ENCODE measurements at places on chromosomes 7 and 10. TPM values are rescaled to one million over a fixed set of nuclear protein-coding genes. Genes with fewer than 3 reads are reported as not detected.

- H3K36me3 ChIP-seq = no peaks in the 10 kb centered on the region
- H3K4me1 ChIP-seq = peaks cover 24% of the 10 kb centered on the region
- peak overlapping the region; percentile 80 for H3K27ac ChIP-seq
- H3K4me3 ChIP-seq = peak overlapping the region; percentile 80
- DNase-seq = no peak
Observed at GRCh38 chr7:24574386-24574785, 1.1 kb downstream of the PALS2 start.

GRCh38 chr7:18546576-18546975, 51.0 kb downstream of the HDAC9 start:
- H3K27me3 ChIP-seq = no peaks in the 10 kb centered on the region
- no peak overlapping the region for H3K27ac ChIP-seq
- H3K4me1 ChIP-seq = no peaks in the 10 kb centered on the region
- no peak overlapping the region for H3K4me3 ChIP-seq
- no peaks in the 10 kb centered on the region for H3K36me3 ChIP-seq

DNA sequence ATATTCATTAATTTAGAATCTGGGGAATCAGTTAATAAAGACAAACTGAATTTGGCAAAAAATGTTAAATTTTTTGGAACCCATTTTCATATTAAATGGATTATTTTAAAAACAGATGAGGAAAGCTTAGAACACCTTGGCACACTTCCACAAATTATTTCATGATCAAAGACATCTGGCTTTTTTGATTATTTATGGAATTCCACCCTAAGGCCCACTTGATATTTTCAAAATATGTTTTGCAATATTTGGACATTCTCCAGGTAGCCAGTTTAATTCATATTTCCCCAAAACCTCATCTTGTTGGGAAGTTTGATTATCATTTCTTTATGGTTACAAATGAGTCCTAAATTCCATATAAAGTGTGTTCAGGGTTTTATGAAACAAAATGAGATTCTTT, 129.9 kb downstream of the DOCK4 start:
- H3K27ac ChIP-seq = no peak overlapping the region
- H3K4me1 ChIP-seq = peaks cover 6% of the 10 kb centered on the region
- no peaks in the 10 kb centered on the region for H3K36me3 ChIP-seq

DNA sequence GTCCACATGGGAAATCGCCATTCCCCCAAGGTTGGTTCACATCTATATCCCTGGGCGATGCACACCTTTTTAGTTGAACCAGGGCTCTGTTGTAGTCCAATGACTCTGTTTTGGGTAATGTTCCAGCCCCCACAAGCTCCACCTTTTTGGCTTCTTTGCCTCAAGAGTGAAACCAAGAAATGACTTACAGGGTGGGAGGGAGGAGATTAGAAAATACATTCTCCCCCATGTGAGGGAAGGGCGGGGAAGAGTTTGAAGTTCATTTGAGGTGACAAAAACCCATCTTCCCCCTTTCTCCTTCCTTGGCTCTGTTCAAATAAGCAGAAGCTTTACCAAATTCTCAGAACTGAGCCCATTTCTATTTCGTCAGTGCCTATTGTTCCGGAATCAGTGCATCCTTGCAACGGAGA, 82.8 kb downstream of the GATA3 start:
- H3K4me3 ChIP-seq = no peak overlapping the region
- H3K27me3 ChIP-seq = no peaks in the 10 kb centered on the region
- H3K4me1 ChIP-seq = no peaks in the 10 kb centered on the region
- no peak for DNase-seq

GRCh38 chr10:129345763-129346162, 121.3 kb upstream of the MGMT start:
- no peaks in the 10 kb centered on the region for H3K36me3 ChIP-seq
- no peak for DNase-seq
- H3K27me3 ChIP-seq = no peaks in the 10 kb centered on the region
- no peak overlapping the region for H3K4me3 ChIP-seq
- no peaks in the 10 kb centered on the region for H3K4me1 ChIP-seq

GRCh38 chr10:73716251-73716650, 18.3 kb upstream of the AGAP5 start:
- peaks cover 38% of the 10 kb centered on the region for H3K36me3 ChIP-seq
- DNase-seq = no peak
- no peak overlapping the region for H3K4me3 ChIP-seq
- H3K27ac ChIP-seq = no peak overlapping the region
- H3K27me3 ChIP-seq = no peaks in the 10 kb centered on the region

DNA sequence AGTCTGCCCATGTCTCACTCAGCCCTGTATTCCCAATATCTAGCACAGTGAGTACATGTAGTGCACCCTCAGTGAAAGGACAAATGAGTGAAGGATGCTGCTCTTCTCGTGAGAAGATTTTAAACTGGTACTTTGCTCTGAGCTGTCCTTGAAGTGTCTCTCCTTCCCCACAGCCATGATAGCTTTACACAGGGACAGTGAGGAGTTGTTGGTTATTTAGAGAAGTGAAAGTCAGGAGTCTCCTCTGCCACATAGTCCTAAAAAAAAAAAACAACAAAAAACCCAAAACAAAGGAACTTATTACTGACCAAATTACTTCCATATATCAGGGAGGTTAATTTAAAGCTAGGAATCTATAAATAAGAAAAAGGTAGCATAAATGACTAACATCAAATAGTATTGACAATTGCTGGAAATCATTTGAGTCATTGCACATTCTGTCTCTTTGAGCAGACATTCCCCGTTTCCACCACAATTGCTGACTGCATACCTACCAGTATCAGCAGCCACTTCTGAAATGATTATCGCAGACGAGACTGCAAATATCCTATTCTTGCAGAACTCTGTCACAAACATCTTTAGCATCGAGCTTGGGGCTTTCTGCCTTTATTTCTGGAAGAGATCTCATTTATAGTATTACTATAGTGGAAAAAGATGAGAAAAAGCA, 202.1 kb downstream of the PTEN start:
- no peaks in the 10 kb centered on the region for H3K36me3 ChIP-seq
- no peak overlapping the region for H3K4me3 ChIP-seq
- H3K4me1 ChIP-seq = no peaks in the 10 kb centered on the region
- no peaks in the 10 kb centered on the region for H3K27me3 ChIP-seq
- DNase-seq = no peak

GRCh38 chr10:102998399-102998907, 80.4 kb downstream of the CNNM2 start:
- H3K36me3 ChIP-seq = no peaks in the 10 kb centered on the region
- no peak overlapping the region for H3K27ac ChIP-seq
- DNase-seq = no peak

- H3K27ac ChIP-seq = no peak overlapping the region
- DNase-seq = no peak
- H3K36me3 ChIP-seq = no peaks in the 10 kb centered on the region
Observed at GRCh38 chr7:147012666-147013065, 896.1 kb downstream of the CNTNAP2 start.

- H3K27ac ChIP-seq = no peak overlapping the region
- H3K4me3 ChIP-seq = no peak overlapping the region
- H3K4me1 ChIP-seq = no peaks in the 10 kb centered on the region
Observed at GRCh38 chr7:92161271-92161670, 17.7 kb downstream of the LRRD1 start.

- H3K27me3 ChIP-seq = peaks cover 4% of the 10 kb centered on the region
- no peak overlapping the region for H3K4me3 ChIP-seq
- no peaks in the 10 kb centered on the region for H3K36me3 ChIP-seq
Observed at GRCh38 chr10:47259466-47259865, 40.5 kb upstream of the GDF10 start.

DNA sequence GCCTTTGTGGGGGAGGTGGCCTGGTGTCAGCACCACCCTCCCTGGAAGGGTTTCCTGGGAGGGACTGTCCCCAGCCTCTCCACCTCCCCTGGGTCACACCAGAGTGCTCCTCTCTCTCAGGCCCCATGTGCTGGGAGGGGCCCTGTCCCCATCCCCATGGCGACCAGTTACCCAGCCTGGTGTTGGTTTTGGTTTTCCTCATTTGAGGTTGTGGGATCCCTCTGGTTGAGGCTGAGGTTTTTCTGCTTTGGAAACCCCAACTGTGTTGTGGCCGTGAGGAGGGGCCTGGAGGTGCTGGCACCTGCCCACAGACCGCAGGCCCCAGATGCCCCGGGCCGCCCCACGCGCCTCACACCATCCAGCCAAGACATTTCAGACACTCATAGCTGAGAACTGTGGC, 106.3 kb downstream of the GRK5 start:
- H3K4me3 ChIP-seq = no peak overlapping the region
- no peaks in the 10 kb centered on the region for H3K36me3 ChIP-seq
- DNase-seq = no peak
- peaks cover 59% of the 10 kb centered on the region for H3K4me1 ChIP-seq

DNA sequence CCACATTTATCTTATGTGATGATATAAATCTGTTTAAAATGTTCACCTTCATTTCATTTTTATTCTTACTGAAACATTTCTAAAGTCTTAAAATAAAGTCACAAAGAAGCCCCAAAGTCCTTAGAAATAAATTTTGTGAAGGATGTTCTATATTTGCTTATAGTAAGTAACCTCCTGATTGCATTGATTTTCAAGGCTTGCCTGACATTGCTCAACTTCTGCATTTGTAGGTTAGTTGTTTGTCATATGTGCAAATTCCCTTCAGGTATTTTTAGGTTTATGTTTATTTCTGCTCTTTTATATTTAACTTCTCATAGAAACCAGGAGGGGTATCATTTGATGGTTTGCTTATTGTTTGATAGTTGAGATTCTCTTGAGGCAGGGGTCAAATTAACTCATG, 417.8 kb downstream of the ARL4A start:
- no peak for DNase-seq
- no peak overlapping the region for H3K27ac ChIP-seq
- H3K27me3 ChIP-seq = no peaks in the 10 kb centered on the region
- H3K36me3 ChIP-seq = no peaks in the 10 kb centered on the region
- H3K4me1 ChIP-seq = no peaks in the 10 kb centered on the region

DNA sequence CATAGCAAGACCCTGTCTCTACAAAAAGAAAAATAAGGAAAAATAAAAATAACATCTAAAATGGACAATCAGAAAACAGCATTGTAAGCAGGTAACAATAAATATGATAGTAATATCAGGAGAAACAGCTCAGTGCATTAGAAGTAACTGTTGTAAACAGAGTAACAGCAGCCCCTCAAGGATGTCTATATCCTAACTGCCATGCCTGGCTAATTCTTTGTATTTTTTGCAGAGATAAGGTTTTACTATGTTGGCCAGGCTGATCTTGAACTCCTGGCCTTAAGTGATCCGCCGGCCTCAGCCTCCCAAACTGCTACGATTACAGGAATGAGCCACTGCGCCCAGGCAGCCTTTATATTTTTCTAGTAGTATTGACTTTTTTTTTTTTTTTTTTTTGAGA, 7.5 kb downstream of the SORBS1 start:
- no peak for DNase-seq
- peaks cover 9% of the 10 kb centered on the region for H3K27me3 ChIP-seq
- no peaks in the 10 kb centered on the region for H3K36me3 ChIP-seq

DNA sequence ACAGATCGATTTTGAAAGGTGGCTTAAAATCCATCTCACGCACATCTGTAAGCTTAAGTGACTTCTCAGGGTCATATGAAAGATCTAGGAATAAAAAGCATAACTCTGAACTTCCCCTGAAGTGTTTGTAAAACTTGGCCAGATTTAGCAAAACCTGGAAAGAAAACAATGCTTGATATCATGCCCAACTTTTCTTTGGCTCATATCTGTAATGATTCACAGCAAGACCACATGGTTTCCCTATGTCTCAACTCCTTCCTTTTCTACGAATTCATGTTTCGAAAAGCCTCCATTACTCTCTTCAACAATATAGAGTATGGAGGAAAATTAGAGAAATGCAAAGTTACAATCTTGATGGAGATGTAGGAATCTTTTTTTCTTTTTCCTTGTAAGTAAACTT, 20.1 kb upstream of the CABCOCO1 start:
- no peaks in the 10 kb centered on the region for H3K27me3 ChIP-seq
- H3K36me3 ChIP-seq = no peaks in the 10 kb centered on the region
- no peak overlapping the region for H3K27ac ChIP-seq
- H3K4me3 ChIP-seq = no peak overlapping the region
- DNase-seq = no peak

DNA sequence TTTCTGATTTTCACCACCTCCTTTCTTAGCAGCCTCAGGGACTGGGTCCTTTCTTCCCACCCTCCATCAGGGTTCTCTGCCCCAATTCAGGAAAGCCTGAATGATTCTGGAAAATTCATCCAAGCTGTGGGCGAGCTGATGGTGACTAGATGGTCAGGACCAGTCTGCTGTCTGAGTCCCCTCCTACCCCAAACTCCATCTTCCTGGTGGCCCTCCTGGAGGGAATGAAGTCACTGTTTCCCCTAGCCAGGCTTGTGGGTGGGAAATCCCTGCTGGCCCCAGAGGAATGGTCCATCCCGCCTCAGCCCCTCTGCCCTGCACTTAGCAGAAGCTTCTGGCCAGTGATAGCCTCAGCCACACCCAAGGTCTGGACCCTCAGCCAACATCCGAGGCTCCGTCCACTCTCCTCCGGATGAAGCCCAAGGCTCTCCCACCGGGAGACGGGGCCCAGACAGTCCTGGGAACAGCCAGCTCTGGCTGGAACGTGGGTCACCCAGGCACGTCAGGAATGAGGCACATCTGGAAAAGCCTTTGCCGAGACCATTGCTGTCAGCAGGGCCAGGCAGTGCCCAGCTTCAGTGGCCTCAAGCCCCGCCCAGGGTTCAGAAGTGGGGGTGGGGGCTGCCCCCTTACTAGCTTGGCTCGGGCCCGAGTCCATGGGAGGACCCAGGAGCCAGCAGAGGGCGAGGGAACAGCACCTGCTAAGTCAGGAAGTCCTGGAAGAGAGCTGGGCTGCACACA, 4.0 kb upstream of the AQP1 start:
- no peaks in the 10 kb centered on the region for H3K36me3 ChIP-seq
- no peak overlapping the region for H3K27ac ChIP-seq
- no peak overlapping the region for H3K4me3 ChIP-seq
- H3K4me1 ChIP-seq = 0 out of 2 replicates have a peak, but pooled peaks cover 2% of the 10 kb centered on the region

DNA sequence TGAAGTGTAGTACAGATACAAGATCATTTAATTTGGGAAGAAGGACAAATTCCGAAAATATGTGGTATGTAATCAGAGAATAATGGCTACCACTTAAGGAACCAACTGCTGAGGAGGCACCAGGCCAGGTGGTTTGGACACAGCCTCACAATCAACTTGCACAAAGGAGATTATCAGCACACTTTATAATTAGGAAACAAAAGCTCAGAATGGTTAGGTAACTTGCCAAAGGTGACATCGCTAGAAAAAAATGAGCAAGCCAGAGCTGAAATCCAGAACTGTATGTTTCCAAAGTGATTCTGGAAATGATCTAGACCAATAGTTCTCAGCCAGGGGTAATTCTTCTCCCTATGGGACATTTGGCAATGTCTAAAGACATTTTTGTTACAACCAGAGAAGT, 36.6 kb downstream of the ERCC6 start:
- H3K27ac ChIP-seq = no peak overlapping the region
- H3K36me3 ChIP-seq = no peaks in the 10 kb centered on the region
- no peaks in the 10 kb centered on the region for H3K4me1 ChIP-seq
- no peaks in the 10 kb centered on the region for H3K27me3 ChIP-seq

- no peak overlapping the region for H3K27ac ChIP-seq
- H3K36me3 ChIP-seq = no peaks in the 10 kb centered on the region
- H3K4me3 ChIP-seq = no peak overlapping the region
- DNase-seq = no peak
- H3K4me1 ChIP-seq = no peaks in the 10 kb centered on the region
Observed at GRCh38 chr10:80649183-80649582, 111.5 kb downstream of the SH2D4B start.

GRCh38 chr7:125828153-125828700, 898.6 kb upstream of the POT1 start:
- H3K4me1 ChIP-seq = no peaks in the 10 kb centered on the region
- H3K27me3 ChIP-seq = no peaks in the 10 kb centered on the region
- H3K27ac ChIP-seq = no peak overlapping the region
- no peaks in the 10 kb centered on the region for H3K36me3 ChIP-seq
- no peak for DNase-seq
- no peak overlapping the region for H3K4me3 ChIP-seq

The OR9A2 gene
- not detected for total RNA-seq

The NUTM2A gene
- 0.59 TPM for total RNA-seq

The TFEC gene
- total RNA-seq = 0.12 TPM

The EBLN1 gene
- total RNA-seq = not detected

The SDK1 gene
- total RNA-seq = 0.05 TPM

The COL26A1 gene
- 0.27 TPM for total RNA-seq

The GARIN1A gene
- total RNA-seq = 0.49 TPM

The CUL1 gene
- total RNA-seq = 53.1 TPM
